ENCODE measurements at places on chromosomes 6 and 20.

DNA sequence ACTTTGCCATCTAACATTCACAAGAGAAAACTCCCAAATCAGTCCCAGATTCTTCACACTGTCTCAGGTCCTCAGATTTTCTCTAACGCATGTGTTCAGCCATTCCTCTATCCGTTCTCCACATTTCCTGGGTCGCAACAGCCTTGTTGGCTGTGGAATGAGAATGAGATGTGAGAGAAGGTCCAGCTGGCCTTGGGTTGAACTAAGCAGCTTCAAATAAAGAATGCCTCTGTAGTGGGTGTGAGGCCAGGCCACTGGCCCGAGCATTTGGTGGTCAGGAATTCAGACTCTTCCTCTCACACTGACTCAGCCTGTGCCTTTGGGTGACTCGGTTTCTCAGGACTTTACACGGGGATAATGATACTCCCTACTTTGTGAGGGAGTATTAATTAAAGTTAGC, 73.8 kb upstream of the CCN6 start:
- DNase-seq = no peak

- no peak for DNase-seq
Observed at GRCh38 chr6:100456141-100456907, 8.4 kb downstream of the SIM1 start.

DNA sequence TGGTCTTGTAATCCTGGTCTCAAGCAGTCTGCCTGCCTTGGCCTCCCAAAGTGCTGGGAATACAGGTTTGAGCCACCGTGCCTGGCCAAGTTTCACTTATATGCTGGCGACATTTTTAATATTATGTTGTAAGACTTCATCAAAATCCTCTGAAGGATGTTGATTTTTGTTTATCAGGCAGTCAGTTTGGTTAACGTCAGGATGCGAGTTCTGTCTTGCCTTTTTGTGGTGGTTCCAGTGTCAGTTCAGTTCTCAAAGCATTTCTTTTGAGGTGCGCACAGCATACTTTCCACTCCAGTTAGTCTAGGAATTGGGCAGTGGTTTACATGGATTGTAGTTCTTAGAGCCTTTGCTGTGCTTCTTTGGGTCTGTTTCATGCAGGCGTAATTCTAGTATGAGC, 24.9 kb downstream of the SCAF8 start:
- no peak for DNase-seq

DNA sequence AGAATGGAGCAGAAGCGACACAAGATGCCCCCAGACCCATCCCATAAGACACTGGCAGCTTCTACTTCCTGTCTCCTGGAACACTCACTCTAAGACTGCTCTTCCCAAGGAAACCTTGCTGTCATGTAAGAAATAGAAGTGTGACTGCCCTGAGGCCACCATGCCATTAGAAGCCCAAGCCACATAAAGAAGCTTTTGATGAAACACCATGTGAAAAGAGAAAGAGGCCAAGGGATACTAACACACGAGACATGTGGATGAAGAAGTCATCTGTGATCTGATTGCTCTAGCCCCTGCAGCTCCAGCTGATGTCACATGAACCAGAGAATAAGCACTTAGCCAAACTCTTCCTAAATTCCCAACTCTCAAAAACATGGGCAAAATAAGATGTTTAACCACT, 117.9 kb upstream of the PCSK2 start:
- DNase-seq = no peak

DNA sequence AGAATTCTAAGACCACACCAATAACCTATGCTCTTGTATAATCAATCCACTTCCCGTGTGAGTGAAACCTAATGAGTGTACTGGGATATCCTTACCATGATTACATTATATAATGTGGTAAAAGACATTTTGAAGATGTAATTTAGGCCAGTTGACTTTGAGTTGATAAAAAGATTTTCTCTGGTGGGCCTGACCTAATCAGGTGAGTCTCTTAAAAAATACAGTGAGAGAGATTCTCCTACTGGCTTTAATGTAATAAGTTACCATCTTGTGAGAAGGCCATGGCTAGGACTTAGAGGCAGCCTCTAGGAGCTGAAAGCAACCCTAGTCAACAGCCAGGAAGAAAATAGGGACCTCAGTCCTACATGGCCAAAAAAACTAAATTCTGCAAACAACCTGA, 847.7 kb upstream of the HS3ST5 start:
- DNase-seq = no peak

DNA sequence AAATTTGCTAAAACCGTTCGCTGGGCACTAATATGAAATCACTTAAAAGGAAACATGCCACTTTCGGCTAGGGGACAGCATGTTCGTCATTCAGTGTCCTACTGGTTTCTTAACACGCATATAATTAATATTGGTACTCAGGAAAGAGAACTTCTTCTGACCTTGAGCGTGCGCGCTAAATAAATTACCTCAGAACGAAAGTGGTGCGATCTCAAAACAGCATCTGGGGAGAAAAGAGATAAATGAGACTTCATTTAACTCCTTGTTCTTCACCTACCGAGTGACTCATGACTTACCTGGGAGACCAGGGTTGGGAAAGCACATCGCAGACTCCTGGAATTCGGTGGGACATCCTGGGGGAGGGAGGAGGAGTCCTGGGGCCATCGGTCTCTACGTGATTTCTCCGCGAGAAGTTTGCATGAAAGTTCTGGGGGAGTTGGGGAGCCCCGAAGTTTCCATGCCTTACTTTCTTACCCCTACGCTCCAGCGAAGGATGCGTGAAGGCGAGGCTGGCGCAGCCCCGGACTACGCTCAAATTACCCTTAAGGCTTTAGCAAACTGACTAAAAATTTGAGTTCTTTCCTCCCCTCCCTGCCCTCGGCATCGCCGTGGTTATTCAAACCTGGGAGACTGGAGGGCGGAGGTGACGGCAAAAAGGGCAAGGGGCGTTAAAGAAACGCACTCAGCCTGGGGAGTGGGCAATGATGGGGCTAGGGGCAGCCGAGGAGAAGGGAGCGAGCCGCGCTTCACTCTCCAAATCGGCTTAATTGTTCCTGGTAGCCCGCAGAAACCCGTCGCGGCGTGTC, 1.1 kb upstream of the BEND6 start:
- DNase-seq = no peak

GRCh38 chr6:143279385-143279784, 171.1 kb downstream of the ADAT2 start:
- no peak for DNase-seq

- no peak for DNase-seq
Observed at GRCh38 chr20:7859356-7859802, 80.9 kb downstream of the HAO1 start.

DNA sequence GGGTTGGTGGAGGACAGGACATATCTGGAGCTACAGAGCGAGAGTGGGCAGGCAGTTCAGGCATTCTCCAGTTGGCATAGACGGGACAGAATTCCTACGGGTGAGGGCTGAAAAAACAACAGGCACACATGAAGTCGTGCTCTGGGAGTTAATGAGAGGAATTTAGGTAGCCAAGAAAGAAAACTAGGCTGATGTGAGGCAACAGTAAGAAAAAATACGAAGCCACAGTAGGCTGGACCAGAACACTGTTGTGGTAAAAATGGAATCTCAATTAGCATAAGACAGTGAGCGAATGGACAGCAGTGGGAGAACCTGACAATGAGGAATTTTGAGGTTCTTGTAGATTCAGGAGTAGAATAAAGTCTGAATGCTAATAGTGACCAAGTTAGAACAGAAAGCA, 488.1 kb upstream of the AGPAT4 start:
- DNase-seq = no peak

- DNase-seq = no peak
Observed at GRCh38 chr6:97995158-97995557, 712.1 kb upstream of the MMS22L start.

- DNase-seq = no peak
Observed at GRCh38 chr6:167013946-167014345, 14.7 kb downstream of the CEP43 start.

DNA sequence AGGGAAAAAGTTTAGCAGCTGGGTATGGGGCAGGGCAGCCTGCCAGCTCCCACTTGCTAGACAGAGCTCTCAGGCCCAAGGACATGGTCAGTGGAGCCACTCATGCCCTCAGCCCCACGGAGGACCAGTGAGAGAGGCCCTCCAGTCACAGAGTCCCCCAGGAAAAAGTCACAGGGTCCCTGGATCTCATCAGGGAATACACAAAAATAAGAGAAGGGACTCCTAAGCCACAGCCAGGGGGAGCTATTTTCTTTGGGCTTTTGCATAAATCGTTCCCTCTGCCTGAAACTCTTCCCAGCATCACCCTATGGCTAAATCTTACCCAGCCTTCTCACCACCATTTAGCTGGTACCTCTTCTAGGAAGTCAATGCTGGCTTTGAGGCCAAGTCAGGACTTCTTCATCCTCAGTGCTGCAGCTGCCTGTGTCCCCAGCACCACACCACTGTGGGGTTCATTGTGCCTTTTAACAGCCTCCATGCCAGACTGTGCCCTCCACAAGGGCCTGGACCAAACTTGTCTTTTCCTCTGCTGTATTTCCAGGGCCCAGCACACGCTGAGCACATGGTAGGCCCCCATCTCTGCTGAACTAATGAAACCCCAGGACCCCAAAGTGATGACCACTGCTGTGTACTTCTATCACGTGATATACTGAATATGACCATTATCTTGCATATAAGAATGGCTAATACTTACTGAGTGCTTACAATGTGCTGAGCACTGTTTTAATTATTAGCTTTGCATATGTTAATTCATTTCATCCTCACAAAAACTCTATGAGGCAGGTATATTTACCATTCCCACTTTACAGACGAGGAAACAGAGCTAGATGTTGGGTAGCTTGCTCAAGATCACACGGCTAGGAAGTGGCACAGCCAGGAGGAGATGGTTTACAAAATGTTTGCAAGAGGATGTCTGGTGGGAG, 2.0 kb downstream of the ZNF335 start:
- no peak for DNase-seq

- DNase-seq = no peak
Observed at GRCh38 chr6:16108921-16109658, 19.8 kb upstream of the MYLIP start.

GRCh38 chr20:61350500-61351250, 98.6 kb downstream of the CDH4 start:
- DNase-seq = no peak

GRCh38 chr20:62875419-62876361, 14.1 kb upstream of the TCFL5 start:
- DNase-seq = no peak

DNA sequence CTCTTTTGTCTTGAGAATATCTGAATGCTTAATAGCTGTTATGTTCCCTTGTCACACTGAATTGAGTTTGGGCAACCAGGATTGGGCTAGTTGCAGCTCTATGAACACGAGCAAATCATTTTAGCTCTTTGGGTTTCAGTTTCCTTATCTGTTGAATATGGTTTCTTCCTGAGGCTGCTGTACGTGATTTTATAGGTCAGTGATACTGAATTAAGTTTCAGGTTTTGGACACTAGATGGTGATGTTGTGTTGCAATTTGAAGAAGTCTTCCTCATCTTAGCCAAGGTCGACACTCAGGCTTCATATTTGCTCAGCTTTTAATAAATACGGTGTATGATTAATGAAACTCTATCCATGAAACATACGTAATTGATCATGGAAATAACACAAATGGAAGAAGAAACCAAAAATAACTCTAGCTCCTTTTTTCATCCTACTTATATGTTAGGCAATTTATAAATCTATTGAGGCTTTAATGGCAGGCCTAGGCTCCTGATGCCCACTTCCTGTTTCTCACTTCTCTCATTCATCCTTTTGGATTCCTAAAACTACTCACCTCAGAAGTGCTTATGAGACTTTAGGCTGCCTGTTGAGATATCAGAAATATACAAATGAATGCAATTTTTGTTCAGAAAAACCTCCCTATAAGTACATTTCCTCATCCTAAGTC, 354.1 kb upstream of the MAP3K7 start:
- no peak for DNase-seq

GRCh38 chr6:7723554-7723953, 2.3 kb upstream of the BMP6 start:
- no peak for DNase-seq

- no peak for DNase-seq
Observed at GRCh38 chr6:131682442-131682841, 18.8 kb downstream of the OR2A4 start.

DNA sequence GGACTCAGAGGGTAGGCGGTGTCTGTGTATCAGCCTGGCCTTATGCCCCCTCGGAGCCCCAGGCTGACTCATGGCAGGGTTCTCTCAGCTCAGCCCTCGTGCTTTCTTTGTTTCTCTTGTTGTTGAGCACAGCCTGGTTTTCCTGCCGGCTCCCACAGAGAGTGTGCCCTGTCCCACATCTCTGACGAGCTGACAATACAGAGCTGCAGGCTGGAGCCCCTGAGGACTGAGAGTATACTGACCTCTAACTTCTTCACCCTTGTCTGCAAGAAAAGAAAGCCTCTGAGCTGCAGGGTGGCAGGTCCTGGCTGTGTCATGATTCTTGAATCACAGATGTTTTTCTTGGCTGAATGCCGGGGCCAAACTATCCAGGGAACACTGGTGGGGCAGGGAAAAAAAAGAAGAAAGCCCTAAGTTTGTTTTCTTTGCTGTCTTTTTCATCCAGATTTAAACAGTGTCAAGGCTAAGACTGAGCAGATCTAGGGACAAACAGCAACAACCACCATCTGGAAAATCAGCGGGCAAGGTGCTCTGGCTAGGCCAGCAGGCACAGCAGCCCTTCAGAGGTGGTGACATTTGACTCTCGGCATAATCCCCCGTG, 63.3 kb upstream of the ZNF133 start:
- DNase-seq = no peak

- no peak for DNase-seq
Observed at GRCh38 chr20:58497724-58498469, 17.3 kb downstream of the APCDD1L start.

DNA sequence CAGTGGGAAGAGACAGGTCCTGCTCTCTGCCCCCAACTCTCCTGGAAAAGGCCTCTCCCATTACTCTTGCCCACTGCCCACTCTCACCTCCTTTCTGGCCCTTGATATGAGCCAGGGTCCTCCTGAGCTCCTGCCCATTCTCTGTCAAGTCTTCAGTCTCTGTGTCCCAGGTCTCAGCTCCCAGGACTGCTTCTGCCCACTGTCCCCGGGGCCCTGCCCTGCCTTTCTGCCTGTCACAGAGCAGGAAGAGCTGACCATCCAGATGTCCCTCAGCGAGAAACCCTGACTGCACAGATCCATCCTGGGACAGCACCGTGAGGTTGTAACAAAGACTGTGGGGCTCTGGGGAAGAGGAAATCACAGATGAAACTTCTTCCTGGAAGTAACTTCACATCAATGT, 22.2 kb downstream of the HLA-F start:
- no peak for DNase-seq

DNA sequence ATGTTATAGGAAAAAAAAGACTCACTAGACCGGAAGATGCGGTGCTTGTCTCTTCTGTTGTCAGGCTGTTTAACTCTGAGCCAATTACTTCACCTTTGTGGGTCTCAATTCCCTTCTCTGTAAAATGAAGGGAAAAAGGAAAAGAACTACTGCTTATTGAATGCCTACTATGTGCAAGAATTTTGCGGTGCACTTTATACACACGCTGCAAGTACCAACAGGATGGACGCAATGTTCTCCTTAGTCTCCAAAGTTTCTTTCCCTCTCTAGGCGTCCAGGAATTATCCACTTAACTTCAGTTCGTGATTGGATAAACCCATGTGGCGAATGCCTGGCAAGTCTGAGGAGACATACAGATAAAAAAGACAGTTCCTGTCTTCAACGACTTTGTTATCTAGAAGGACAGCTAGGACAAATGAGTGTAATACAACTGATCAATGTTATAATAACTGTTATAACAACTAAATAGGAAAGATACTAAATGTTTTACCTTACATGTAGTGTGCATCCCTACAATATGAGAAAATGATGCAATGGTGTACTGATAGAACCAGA, 69.0 kb upstream of the JARID2 start:
- DNase-seq = no peak

- DNase-seq = no peak
Observed at GRCh38 chr6:123899745-123900144, 96.1 kb downstream of the NKAIN2 start.
